ENCODE measurements at places on chromosomes 7 and 10.

- DNase-seq, result peak; percentile 48
Observed at GRCh38 chr10:112565434-112566053, 118.5 kb downstream of the VTI1A start.

DNA sequence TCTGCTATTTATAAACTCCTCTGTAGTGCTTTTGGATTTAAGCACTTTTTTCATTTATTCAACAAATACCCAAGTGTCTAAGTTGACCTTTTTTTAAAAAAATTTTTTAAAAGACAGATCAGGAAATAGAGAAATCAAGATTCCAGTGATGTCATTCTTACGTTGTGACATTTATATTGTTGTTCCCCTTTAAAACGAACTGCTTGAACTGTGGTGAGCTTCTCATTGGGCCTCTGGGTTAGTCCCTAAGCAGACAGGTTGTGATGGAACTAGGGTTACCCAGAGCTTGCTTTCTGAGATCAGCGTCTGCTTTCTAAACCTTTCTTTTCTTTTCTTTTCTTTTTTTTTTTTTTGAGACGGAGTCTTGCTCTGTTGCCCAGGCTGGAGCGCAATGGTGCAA, 22.4 kb downstream of the GATA3 start:
- DNase-seq, result no peak

DNA sequence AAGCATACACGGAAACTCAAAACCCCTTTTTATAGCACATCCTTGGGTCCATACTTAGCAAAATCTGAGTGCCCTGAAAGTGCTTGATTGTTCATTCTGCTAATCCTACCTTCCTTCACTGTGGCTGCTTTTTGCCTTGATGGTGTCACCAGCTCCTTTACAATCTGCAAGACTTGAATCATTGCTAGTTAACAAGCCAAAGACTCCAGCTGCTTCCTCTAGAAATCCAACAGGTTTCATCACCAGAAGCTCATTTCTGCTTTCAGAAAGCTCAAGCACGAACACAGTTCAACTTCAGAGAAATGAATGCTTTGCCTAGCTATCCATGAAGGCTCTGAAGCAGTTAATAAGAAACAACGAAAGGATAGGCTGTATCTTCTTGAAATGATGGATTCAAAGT, 38.0 kb downstream of the USP6NL start:
- DNase-seq, result peak; percentile 7

DNA sequence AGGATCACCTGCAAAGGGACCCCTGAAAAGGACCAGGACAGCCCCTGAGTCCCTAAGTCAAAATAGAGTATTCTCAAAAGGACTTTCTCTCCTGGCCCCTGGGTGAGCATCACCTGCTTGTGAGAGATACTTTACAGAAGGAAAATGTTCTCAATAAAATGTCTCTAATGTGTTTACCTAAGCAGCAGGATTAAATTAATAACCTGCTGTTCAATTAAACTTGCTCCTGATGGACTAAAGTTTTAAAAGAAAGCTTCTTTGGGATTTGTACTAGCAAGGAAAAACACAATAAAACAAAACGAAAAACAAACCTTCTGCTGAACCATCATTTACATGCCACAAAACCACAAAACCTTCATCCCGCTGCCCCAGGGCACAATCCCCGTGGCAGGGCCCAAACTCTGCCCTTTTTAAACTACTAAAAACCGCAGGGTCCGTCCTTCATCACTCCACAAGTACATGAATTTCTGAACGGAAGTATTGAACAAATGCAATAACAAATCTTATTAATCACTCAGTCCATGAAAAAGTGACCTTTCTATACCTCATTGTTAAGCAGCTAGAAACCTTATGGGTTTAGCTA, 197.7 kb downstream of the TCERG1L start:
- no peak for DNase-seq

DNA sequence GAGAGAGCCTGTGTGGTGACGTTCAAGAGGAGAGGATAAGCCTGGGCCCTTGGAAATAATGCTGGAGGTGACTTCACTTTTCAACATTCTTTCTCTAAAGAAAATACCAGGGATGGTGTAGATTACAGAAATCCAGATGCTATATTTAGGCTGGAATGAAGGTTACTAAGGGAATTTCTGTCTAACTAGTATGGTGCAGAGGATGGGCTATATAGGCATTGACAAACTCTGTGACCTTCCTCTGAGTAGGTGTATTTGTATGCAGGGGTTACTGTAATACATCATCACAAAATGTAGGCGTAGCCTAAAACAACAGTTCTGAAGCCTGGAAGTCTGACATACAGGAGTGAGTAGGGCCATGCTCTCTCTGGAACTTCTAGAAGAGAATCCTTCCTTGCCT, 155.3 kb upstream of the INHBA start:
- no peak for DNase-seq

GRCh38 chr10:99337311-99337811, 8.2 kb downstream of the CNNM1 start:
- peak; percentile 25 for DNase-seq

DNA sequence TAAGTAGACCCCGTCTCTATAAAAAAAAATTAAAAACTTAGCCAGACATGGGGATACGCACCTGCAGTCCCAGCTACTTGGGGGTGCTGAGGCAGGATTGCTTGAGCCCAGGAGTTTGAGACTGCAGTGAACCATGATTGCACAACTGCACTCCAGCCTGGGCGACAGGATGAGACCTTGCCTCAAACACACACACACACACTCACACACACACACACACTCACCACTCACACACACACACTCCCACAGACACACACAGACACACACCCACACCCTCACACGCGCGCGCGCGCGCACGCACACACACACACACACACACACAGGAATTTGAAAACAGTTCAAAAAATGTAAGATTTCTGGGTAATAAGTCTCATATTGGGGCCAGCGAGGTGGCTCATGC, 8.7 kb upstream of the GRIFIN start:
- no peak for DNase-seq

GRCh38 chr7:127194571-127194970, 58.2 kb downstream of the GRM8 start:
- no peak for DNase-seq

- DNase-seq, result no peak
Observed at GRCh38 chr10:123463181-123463580, 203.0 kb upstream of the GPR26 start.

DNA sequence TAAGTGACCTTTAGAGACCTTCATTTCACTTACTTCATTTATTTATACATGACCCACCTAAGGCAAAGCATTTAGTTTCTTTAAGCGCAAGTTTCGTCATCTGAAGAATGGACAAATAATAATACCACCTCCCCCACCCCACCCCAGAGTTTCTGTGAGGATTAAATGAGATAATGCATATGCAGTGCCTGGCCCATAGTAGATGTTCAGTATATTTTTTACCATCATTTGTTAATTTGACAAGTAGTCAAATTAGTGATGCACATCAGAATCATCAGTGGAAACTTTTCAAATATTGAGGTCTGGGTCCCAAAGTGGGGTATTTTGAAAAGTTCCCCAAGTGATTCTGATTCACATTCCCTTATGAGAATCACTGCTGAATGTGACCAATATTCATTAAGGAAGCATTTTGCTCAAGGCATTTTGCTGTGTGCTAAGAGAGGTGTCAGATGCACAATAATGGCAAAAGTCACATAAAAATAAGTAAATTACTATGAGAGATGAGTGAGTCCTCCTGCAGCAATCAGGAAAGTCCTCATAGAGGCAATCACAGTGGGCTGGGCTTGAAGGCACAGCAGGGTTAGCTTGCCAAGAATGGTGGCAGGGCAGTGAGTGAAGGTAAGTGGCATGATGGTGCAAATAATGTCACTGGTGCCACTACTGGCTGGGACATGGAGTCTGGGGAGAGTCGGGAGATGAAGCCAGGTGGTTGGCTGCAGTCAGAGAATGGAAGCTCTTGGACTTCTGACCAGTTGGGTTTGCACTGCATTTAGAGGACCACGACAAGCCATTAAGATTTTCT, 244.1 kb downstream of the PTEN start:
- no peak for DNase-seq

DNA sequence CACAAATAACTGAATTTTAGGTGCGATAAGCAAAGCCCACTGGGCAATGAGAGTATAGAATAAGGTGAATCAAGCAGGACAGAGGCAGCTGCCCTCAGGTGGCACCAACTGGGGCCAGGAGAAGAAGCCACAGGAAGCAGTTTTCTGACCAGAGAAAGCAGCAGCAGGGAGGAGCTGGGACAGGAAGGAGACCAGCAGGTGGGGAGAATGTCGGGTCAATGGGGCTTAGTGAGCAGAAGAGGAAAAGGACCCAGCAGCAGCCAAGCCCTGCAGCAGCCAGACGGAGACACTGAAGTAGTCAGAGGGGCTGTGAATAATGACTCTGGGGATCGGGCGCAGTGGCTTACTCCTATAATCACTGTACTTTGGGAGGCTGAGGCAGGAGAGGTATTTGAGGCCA, 209.6 kb upstream of the SH2B2 start:
- no peak for DNase-seq

DNA sequence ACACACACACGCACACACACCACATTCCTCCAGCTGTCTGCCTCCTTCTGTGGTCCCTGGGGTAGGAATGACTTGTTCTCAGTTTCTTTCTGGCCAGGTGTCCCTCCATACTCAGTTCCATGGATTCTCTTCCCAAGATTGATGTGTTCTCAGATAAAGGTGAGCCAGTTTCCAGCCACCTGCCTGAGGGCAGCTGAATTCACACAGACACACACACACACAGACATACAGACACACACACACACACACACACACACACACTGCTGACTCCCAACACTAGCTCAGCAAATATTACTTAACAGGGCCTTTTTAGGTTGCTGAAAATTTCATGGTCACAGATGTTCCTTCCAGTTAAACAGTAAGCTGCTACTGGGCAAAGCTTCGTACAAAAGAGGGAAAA, 45.4 kb upstream of the GDF10 start:
- no peak for DNase-seq

DNA sequence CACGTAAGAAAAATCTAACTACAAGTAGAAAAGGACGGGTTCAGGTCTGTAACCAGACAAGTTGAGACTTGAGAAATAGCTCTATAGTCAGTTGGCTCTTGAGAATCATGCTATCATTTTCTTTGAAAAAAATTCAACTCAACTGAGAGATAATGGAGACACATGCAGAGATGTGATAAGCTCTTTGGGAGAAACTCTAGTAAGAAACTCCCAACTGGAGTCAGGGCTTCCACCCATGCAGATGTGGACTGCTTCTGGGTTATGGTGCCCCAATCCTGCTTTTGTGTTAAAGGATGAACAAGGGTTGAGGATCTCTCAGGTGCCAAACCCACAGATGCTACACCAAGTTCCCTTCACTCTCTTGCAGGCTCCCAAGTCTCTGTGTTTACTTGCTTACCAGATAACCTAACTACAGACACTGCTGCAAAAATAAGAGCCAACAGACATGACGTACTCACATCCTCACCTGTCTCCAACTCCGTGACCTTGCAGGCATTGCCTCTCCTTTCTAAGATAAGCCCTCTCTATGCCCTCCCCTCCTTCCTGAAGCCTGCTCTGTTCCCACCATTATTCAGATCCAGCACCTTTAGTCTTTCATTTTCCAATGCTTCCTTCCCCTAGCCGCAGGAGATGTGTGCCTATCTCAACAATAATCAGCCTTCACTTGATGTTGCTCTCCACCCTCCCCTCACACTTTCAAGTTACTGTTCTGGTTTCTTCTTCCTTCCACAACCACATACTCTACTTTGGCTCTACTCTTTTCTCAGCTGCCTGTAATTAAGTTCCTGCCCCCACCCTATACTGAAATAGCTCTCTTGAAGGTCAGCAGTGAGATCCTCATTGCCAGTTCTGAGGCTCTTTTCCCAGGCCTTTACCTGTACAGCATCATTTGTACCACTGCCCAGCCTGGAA, 130.0 kb downstream of the ICA1 start:
- no peak for DNase-seq

DNA sequence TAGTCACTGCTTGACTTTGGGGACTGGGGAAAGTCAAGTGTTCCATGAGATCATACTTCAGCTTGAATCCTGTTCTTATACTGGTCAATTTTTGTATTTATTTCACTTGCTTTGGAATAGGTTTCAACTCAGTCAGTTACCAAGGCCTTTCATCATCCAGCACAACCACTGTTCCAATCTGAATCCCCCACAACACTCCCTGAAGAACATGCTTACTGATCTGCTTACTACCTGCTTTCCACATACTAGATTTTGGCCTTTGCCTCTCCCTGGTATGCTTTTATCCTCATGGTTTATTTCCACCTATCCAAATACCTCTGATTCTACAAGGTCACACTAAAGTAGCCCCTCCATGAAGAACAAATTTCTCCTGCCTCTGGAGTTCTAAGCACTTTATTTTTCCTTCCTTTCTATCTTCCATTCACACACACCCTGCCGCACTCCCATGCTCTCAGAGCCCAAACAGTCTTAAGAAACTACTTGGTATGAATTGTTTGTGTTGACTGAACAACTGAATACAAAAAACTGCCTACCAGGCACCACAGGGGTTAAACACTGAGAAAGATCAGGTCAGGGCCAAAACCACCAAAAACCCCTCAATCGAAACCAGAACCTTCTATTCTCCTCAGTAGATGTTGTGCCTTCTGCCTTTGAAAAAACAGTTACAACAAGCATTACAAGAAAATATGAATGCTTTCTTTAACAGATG, 178.1 kb downstream of the AVL9 start:
- no peak for DNase-seq

Data from retina (tissue), 1 donor.